ENCODE measurements at places on chromosomes 7 and 10. TPM values are rescaled to one million over a fixed set of nuclear protein-coding genes. Genes with fewer than 3 reads are reported as not detected.

- DNase-seq, result no peak
Observed at GRCh38 chr7:140165422-140165821, 11.4 kb downstream of the KDM7A start.

DNA sequence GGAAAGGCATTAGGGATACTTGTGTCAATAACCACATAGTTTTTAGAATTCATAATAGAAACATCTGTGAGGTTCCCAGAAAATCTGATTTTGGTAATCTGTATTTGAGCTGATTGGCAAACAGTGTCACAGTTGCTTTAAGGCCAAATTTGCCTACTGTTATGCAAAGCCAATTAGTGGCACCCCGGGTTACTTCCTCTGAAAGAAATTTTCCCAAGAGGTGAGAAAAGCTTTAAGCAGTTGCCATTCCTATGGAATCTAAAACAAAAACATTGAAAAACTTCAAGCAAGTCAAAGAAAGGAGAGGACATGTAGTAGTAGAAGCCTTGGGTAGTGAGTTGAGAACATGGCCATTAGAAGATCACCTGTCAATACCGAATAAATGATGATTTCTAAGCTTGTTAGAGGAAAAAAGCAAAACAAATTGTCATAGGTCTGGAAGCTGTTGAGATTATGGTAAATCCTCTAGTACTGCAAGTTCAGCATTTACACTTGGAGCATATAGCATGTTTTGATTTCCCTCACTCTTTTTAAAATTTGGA is 176.8 kb downstream of the TWIST1 start:
- DNase-seq, result no peak

- DNase-seq, result no peak
Observed at GRCh38 chr7:105000927-105001336, 13.1 kb upstream of the KMT2E start.

- no peak for DNase-seq
Observed at GRCh38 chr10:60666221-60666620, 112.1 kb upstream of the CDK1 start.

- no peak for DNase-seq
Observed at GRCh38 chr7:469563-469961, 50.1 kb downstream of the PDGFA start.

DNA sequence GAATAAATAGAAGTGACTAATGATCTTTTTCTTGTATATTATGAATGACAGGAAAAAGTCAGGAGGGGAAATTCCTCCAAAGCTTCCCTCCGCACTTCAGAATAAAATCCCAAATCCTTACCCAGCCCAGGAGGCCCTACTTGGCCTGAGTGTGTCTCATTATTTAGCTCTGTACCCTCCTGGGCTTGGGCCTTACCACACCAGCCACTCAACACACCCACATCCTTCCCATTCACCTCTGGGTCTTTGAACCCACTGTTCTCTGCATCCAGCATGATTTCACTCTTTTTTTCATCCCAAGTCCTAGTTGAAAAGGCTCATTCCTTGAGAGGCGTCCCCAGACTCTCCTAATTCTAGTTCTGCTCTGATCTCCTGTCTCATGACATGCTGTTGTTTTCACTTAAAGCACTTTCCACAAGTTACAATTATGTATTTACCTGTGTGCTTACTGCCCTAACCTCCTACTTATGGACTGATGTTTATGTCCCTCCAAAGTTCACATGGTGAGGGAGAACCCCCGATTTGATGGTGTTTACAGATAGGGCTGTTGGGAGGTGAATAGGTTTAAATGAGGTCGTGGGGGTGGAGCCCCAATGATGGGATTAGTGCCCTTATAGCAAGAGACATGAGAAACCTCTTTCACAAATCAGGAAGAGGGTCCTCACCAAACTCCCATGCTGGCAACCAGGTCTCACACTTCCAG is 6.4 kb downstream of the NOD1 start:
- DNase-seq, result no peak

DNA sequence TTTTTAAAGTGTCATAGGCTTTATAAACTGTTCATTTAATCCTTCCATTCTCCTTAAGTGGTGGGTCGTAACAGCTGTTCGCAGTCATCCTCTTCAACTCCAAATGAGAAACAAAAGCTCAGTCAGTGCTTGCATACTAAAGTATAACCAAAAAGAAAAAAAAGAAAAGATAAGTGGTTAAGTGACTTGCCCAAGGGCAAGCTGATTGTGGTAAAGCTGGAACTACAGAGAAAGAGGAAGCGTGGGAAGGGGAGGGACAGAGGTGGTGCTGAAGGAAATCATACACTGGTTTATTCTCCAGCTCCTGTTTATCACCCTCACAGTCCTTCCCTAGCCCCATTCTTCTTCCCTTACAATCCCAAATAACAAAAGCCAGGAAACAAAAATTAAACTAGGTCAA is 29.6 kb downstream of the IDE start:
- peak; percentile 5 for DNase-seq

DNA sequence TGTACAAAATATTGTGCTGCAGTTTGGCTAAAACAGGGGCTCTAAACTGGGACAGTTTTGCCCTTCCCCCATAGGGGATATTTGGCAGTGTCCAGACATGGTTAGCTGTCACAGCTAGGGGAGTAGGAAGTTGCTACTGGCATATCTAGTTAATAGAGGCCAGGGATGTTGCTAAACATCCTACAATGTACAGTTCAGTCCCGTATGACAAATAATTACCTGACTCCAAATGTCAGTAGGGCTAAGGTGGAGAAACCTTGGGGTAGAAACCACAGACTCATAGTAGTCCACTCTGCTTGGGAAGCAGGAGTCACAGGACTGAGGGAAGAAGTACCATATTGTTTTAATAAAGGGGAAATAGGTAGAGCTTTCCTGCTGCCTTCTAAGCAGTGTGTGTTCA is 39.8 kb downstream of the WBP1L start:
- no peak for DNase-seq

GRCh38 chr10:99560277-99561126 is 27.8 kb downstream of the NKX2-3 start:
- DNase-seq, result peak; percentile 19

- DNase-seq, result no peak
Observed at GRCh38 chr7:41788556-41788955, 85.7 kb upstream of the INHBA start.

DNA sequence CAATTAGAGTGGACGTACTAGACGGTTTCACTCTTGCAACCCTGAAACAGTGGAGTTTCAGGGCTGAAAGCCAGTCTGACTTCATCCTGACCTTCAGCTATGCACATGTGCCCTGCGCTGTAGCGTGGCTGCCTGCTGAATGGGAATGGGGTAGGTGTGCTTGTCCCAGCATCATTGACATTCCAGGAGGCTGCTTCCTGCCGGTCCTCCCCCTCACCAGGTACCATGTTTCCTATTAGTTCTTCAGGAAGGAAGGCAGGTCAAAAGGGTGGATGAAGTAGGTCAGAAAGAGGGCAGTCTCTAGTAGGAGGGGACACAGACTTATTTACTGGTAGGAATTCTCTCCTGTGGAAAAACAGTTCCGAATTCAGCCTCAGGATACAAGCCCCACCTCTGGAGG is 551.8 kb upstream of the GALNT17 start:
- no peak for DNase-seq

- DNase-seq, result no peak
Observed at GRCh38 chr10:114703377-114704107, 45.5 kb upstream of the ABLIM1 start.

DNA sequence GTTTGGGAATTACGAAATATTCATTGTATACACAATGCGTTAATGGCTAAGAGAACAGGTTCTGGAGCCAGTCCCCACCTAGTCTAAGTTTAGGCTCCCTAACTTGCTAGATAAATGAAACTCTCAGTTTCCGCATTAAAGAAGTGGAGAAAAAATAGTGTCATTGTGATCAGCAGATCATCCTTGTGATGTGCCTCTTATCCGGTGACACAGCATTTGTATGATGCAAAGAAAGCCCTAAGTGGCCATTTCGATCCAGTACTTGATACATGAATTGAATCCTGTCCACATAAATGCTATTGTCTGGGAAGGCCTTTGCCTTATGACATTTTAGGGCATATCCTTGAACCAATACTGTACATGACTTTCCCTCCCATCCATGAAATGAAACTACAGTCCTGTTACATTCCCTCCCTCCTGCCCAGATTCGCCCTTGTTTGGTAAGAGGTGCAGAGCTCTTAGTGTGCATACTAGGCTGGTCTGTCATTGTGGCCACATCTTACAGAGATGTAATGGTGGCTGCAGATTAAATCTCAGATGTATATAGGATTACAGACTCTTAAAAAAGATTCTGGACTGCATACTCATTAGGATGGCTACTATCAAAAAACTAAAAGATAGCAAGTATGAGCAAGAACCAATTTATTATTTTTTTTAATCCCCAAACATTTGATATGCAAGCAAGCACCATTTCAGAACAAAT is 80.9 kb downstream of the LRRC4 start:
- no peak for DNase-seq

- DNase-seq, result no peak
Observed at GRCh38 chr7:85703251-85704010, 516.6 kb upstream of the SEMA3D start.

GRCh38 chr10:51629934-51630639 is 69.3 kb downstream of the CSTF2T start:
- peak; percentile 85 for DNase-seq

DNA sequence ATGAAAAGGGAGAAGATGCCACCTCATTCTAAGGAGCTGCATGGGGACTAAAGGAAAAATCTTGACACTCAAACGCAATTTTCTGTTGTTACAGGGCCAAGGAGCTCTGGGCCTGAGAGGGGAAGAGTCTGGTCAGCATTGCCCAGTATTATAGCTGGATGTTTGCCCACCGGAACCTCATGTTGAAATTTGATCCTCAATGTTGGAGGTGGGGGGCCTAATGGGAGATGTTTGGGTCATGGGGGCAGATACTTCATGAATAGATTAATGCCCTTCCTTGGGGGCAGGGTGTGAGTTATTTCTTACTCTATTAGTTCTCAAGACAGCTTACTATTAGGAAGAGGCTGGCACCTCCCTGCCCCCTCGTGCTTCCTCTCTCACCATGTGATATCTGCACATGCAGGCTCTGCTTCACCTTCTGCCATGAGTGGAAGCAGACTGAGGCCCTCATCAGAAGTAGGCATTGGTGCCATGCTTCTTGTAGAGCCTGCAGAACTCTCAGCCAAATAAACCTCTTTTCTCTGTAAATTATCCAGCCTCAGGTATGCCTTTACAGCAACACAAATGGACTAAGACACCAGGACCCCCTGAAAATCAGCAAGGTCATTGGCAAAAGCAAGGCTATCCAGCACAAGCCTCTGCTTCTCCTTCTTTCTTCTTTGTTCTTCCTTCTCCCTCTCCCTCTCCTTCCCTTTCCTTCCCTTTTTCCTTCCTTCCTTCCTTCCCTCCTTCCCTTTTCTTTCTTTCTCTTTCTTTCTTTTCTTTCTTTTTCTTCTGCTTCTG is 15.1 kb downstream of the GCK start:
- DNase-seq, result no peak

- DNase-seq, result no peak
Observed at GRCh38 chr10:112201334-112201733, 17.8 kb upstream of the GPAM start.

DNA sequence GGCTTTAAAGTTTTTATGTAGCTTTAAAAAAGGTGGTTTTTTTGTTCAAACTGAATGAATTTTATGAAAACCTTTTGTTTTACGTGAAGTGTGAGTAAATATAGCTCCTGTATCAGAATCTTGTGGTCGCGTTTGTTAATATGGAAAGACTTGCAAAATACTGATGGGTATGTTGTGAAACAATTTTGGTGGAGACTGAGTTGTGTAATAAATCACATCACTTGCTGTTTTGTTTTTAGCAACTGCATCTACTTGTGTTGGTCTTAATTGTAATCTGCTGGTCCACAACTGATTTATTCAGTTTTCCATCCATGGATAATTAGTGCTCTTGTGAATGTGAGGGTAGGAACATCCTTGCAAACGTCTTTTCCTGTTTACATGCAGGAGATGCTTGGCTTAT is 10.5 kb downstream of the PLXDC2 start:
- no peak for DNase-seq

DNA sequence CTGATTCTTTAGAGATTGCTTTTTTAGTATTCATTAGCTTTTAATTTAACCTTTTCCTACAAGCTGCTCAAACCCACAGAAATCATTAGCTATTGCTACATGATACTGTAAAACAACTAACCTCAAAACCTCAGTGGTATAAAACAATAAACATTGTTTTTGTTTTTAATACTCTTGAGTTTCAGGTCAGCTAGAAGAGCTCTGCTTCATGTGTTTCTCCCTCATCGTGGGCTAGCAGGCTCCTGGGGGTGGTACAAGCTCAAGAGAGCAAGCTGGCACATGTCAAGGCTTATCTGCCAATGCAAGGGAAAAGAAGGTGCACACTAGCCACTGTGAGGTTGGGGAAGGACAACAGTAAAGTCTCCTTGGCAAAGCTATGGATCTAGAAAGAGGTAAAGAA is 232.9 kb upstream of the PHF14 start:
- no peak for DNase-seq

- no peak for DNase-seq
Observed at GRCh38 chr10:122189185-122189584, 81.9 kb upstream of the BTBD16 start.

GRCh38 chr7:80284855-80285254 is 150.2 kb downstream of the GNAI1 start:
- peak; percentile 93 for DNase-seq

SLC26A3 gene
- not detected for total RNA-seq

CYP2C8 gene
- total RNA-seq, result 0.13 TPM

NANOS1 gene
- 3.7 TPM for total RNA-seq

HHEX gene
- 3.6 TPM for total RNA-seq

TAS2R5 gene
- 1.1 TPM for total RNA-seq
